ENCODE measurements at places on chromosomes 5 and 9. TPM values are rescaled to one million over a fixed set of nuclear protein-coding genes. Genes with fewer than 3 reads are reported as not detected.
A peak's percentile ranks its signal among the peaks of the same experiment; 100 is the strongest.

GRCh38 chr9:128102196-128102595, 25.3 kb downstream of the PTGES2 start:
- DNase-seq = no peak
- no peak overlapping the region for H3K27ac ChIP-seq
- no peaks in the 10 kb centered on the region for H3K27me3 ChIP-seq

The MAMDC2 gene
- 0.58 TPM for total RNA-seq

The SPATA31A5 gene
- total RNA-seq = not detected

DNA sequence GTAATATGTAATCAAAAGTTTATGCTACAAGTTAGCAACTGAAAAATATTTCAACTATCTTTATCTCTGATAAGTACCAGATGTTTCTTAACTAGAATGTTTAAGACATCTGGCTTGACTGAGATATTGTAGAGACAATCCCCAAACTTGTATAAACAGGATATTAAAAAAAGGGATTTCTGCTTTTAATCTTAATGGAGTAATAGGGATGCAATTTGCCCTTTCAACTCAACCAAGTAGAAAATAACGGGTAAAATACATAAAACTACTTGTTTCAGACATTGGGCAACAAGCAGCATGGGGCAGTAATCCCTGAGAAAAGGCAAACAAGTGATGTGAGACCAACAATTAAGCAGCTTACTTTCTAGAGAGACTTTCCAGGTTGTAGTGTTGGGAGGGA, 9.4 kb upstream of the ADAMTS12 start:
- peaks cover 3% of the 10 kb centered on the region for H3K4me1 ChIP-seq
- peaks cover 13% of the 10 kb centered on the region for H3K27me3 ChIP-seq
- H3K4me3 ChIP-seq = no peak overlapping the region
- H3K36me3 ChIP-seq = no peaks in the 10 kb centered on the region
- H3K27ac ChIP-seq = no peak overlapping the region

GRCh38 chr5:159581502-159582249, 251.4 kb upstream of the IL12B start:
- H3K27ac ChIP-seq = no peak overlapping the region
- no peaks in the 10 kb centered on the region for H3K36me3 ChIP-seq
- no peaks in the 10 kb centered on the region for H3K4me1 ChIP-seq
- no peaks in the 10 kb centered on the region for H3K27me3 ChIP-seq

The DOCK2 gene
- 0.25 TPM for total RNA-seq

- no peaks in the 10 kb centered on the region for H3K36me3 ChIP-seq
- no peak overlapping the region for H3K4me3 ChIP-seq
- H3K27ac ChIP-seq = no peak overlapping the region
- H3K4me1 ChIP-seq = no peaks in the 10 kb centered on the region
These were observed 113.0 kb downstream of the DENND1A start for GRCh38 chr9:123816817-123817472.

- no peaks in the 10 kb centered on the region for H3K27me3 ChIP-seq
- H3K4me1 ChIP-seq = no peaks in the 10 kb centered on the region
- no peak for DNase-seq
- no peak overlapping the region for H3K4me3 ChIP-seq
- H3K27ac ChIP-seq = no peak overlapping the region
These were observed 80.5 kb downstream of the SH3RF2 start for GRCh38 chr5:146016764-146017484.

GRCh38 chr5:75049456-75050351, 2.7 kb downstream of the GCNT4 start:
- peaks cover 40% of the 10 kb centered on the region for H3K4me1 ChIP-seq
- DNase-seq = no peak
- peaks cover 24% of the 10 kb centered on the region for H3K27me3 ChIP-seq
- no peak overlapping the region for H3K4me3 ChIP-seq
- peaks cover 2% of the 10 kb centered on the region for H3K36me3 ChIP-seq

DNA sequence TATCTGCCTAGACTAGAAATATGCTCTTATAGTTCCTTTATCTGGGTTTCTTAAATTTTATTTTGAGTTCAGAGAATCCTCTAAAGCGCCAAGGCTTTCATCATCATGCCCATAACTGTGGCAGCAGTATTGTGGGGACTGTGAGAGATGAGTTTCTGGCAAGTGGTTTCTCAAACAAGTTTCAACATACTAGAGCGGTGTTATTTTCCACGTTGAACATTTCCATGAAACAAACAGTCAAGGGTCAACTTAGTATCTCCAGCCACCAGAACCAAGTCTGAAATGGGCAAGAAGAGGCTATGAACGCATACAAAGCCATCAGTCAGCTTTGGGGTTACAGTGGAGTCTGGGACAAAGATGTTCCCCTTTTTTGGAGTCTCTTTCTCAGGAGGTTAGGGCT, 40.3 kb downstream of the SERINC5 start:
- peaks cover 5% of the 10 kb centered on the region for H3K36me3 ChIP-seq
- H3K27ac ChIP-seq = peak overlapping the region; percentile 70
- peaks cover 28% of the 10 kb centered on the region for H3K4me1 ChIP-seq
- no peaks in the 10 kb centered on the region for H3K27me3 ChIP-seq
- DNase-seq = no peak

The FOXD4L4 gene
- 0.38 TPM for total RNA-seq
